ENCODE measurements at places on chromosomes 16 and 17.
A peak's percentile ranks its signal among the peaks of the same experiment; 100 is the strongest.

- no peak for DNase-seq
Measured at GRCh38 chr16:47750371-47750770, 289.2 kb downstream of the PHKB start.

DNA sequence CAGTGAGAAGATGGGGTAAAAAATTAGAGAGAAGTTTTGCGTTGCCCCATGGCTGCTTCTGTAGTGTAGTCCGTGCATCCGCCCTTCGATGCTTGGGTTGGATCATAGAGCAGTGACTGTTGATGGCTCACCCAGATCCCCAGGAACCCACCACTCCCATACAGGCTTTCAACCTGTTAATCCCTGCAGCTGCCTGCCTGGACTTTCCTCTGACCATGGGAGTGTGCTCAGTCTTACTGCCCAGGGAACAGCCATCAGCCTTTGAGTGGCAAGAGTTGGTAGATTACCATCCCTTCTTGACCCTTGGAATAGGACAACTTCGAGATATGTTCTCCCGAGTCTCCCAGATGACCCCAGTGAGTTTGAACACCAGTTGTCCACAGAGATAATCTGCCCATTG is 299.5 kb upstream of the HSBP1 start:
- DNase-seq = no peak

- DNase-seq = no peak
Measured at GRCh38 chr17:1354030-1354429, 46.0 kb downstream of the YWHAE start.

GRCh38 chr17:30957741-30958140 is 13.1 kb upstream of the RNF135 start:
- no peak for DNase-seq

- DNase-seq = no peak
Measured at GRCh38 chr16:79754501-79754900, 154.0 kb upstream of the MAF start.

DNA sequence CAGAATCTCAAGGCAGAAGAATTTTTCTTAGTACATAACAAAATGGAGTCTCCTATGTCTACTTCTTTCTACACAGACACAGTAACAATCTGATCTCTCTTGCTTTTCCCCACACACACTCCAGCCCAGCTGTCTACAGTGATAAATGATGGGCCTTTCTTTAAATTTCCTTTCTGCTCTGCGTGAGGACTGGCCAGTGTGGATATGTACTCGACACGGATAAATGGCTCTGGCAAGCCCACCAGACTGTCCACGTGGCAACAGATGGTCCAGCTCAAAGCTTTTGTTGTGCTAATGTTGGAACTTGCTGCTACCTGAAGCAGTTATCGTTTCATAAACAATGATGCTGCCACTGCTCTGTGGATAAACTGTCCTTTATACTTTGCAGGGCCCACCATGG is 410.7 kb downstream of the TMEM114 start:
- DNase-seq = no peak

DNA sequence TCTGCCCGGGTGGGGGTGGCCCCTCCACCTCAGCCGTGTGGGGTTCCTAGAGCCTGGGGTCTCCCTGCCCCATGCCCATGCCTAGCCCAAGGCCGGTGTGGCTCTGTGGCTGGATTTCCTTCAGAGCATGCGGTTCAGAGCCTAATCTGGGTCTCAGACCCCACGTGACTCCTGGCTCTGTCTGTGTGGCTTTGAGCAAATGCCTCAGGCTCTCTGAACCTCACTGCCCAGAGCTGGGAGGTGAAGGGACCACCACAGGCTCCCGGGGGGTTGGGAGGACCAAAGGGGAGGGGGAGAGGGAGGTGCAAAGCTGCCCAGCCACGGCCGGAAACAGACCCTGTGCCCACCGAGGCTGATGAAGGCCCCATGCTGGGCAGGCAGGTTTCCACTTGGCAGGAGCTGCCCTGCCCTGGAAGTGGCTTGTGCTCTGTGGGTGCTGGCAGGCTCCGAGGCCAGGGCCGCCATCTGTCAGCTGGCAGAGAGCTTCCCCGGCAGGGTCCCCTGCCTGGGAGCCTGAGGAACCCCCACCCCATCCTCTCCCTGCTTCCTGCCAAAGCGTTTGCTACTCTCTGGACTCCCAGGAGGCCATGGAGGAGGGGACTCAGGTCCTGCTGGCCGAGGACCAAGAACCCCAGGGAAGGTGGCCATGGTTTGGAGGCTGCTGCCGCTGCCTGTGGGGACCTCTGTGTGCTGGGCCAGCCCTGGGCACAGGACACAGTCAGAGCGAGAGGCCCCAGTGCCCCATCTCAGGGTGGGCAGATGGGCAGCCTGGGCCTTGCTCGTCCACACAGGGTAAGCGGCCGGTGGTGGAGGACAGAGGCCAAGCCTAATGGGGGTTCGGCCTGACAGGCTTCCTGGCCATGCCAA is 4.0 kb downstream of the CDH15 start:
- no peak for DNase-seq

GRCh38 chr17:49779739-49780231 is 8.7 kb upstream of the KAT7 start:
- DNase-seq = no peak

DNA sequence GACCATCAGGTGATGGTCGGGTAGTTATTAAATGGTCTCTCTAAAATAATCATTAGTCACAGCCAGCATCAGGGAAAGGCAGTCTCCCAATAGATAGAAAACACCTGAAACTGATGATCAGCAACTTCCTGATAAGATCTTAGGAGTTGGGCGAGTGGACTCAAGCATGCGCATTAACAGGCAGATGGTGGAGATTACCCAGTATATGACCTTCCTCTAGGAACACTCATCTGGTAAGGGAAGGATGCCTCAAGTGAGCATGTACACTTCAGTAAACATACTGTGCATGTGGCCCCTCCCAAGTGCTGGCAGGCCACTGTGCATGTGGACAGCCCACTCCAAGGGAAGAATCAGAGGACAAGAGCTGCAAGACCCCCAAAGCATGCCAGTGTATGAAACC is 105.9 kb downstream of the ABCC12 start:
- no peak for DNase-seq

GRCh38 chr16:56984639-56985038 is 4.7 kb upstream of the NLRC5 start:
- no peak for DNase-seq

- no peak for DNase-seq
Measured at GRCh38 chr17:81741594-81742452, 29.7 kb downstream of the SLC25A10 start.

DNA sequence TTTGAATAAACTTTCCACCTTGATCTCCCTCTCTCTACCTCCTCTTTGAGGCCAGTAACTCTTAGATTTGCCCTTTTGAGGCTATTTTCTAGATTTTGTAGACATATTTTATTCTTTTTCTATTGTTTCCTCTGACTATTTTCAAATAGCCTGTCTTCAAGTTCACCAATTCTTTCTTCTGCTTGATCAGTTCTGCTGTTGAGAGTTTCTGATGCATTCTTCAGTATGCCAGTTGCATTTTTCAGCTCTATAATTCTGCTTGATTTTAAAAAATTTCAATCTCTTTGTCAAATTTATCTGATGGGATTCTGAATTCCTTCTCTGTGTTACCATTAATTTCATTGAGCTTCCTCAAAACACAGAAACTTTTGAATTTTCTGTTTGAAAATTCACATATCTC is 257.5 kb downstream of the HAPSTR1 start:
- DNase-seq = no peak

GRCh38 chr17:49201481-49201927 is 8.9 kb downstream of the GNGT2 start:
- no peak for DNase-seq

- no peak for DNase-seq
Measured at GRCh38 chr17:4554441-4554996, 665 bp downstream of the MYBBP1A start.

- DNase-seq = no peak
Measured at GRCh38 chr16:57613514-57613913, 14.9 kb upstream of the ADGRG1 start.

DNA sequence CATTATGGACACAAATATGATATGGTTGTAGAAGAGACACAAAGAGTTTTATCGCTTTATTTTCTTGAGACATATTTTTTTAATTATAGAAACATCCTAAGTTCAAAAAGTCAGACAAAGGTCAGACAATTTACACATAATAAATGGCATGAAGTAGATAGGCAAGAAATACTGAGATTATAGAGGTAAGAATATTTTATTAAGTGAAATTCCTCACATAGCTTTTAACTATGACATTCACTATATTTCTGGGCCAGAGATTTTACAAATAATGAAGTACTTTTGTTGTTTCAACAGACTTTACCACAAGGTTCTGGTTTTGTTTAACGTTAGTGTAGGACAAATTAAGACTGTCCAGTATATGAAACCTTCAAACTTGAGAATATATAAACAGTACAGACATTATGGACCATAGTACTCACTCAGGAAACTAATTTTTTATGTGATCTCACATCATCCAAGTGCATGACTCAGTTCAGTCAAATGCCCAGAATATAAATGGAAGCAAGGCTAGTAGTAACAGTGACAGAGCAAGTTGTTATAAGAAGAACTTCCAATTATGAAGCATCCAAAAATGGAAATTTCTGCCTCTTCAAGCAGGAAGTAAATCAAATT is 394.8 kb downstream of the KCNJ2 start:
- no peak for DNase-seq

DNA sequence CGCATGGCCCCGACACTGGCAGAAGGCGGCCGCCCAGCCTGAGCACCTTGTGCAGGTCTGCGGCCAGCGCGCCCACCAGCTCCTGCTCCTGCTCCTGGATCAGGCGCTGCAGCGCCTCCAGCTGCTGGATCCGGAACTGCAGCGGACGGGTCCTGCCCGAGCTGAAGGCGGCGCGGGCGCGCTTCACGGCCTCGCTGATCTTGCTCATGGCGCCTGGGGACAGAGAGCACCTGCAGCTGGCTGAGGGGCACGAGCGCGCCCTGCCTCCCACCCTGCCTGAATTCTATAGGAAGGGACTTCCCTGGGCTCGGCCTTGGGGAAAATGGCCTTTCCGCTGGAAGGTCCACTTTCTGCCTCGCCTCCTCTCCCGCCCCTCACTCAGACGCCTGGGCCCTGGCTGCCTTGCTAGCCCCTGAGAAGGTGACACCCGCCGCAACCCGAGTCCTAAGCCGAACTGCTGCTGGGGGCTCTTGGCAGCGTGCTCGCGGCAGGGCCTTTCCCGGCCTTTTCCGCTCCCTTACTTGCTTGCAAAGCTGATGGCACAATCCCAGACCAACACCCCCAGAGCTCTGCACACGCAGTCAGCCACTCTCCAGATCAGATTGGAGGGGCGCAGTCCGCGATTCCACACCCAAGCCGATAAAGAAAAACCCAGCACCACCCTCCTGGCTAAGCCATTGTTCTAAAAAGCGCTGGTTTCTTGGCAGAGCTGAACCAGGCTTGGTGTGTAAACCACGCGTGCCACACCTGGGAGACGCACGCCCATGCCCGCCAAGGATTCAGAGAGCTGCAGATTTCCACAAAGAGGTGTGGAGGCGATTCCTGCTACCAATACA is 3.0 kb downstream of the ALDH3A1 start:
- DNase-seq = peak; percentile 76

- DNase-seq = no peak
Measured at GRCh38 chr17:49486012-49486641, 9.0 kb upstream of the NGFR start.

GRCh38 chr16:69924777-69925191 is 26.4 kb upstream of the CLEC18A start:
- no peak for DNase-seq

GRCh38 chr16:11563493-11564040 is 23.2 kb downstream of the LITAF start:
- no peak for DNase-seq

- no peak for DNase-seq
Measured at GRCh38 chr16:85473323-85473722, 139.8 kb upstream of the GSE1 start.

DNA sequence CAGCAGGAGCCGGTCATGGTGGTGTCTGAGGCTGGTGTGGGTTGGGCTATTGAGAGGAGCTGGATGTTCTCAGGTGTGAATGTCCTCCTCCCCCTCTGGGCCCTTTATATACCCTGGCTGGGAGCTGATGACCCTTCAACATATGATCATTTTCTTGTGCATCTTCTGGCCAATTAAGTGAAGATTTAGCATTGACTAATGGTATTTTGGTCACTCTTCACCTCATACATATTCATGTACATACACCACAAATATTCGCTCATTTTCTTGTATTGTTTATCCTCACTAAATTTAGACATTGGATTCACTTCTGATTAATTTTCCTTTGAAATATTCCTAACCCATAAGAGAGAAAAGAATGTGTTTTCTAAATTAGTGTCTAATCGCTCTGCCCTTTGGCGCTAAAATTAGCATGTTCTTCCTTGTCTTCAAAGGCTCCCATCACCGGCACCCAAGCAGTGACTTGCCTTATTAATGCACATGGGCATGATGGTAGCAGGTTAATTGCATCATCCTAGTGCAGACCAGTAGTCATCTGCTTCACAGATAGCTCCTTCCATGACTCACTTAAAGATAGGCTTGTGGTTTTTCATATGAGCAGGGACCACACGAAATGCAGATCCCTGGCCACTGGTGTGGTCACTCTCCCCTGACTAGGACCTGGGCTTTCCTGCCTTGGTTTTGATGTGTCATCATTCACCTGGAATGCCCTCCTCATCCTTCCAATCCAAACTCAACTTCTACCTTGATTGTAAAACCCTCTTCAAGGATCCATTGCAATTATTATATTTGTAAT is at the start of gene KRTAP2-4:
TSS of gene KRTAP2-4 (minus strand) at position 51 of the 796 bp plus-strand sequence. CDS start at position 17, 34 bp downstream.
- DNase-seq = no peak

GRCh38 chr17:1627182-1627981 is 1.3 kb downstream of the SLC43A2 start:
- no peak for DNase-seq
